Activated CD4-positive, alpha-beta T cell treated with anti-CD3 and anti-CD28 coated beads for 24 hours (primary cell): ENCODE measurements at places on chromosomes 3 and 15.

DNA sequence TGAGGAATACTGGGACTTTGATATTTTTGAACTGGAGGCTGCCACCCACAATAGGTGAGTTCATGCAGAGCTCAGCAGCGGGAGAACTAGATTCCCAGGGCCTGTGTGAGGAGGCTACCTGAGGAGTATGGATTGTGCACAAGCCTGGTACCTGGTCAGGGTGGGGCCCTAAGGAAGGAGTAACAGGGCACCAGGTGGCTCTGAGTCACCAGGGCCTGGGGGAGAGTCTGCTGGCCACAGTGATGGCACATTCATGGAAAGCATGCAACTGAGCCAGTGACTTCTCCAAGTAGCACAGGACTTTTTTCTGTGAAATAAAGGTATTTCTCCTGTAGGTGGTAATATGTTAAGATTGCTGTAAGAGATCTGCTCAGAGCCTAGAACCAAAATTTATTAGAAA, 134.4 kb downstream of the PDE8A start:
- DNase-seq: no peak

GRCh38 chr15:20348900-20349773, 192.5 kb downstream of the GOLGA6L6 start:
- DNase-seq: no peak

- DNase-seq: no peak
Measured at GRCh38 chr3:133849346-133849745, 43.7 kb downstream of the SRPRB start.

DNA sequence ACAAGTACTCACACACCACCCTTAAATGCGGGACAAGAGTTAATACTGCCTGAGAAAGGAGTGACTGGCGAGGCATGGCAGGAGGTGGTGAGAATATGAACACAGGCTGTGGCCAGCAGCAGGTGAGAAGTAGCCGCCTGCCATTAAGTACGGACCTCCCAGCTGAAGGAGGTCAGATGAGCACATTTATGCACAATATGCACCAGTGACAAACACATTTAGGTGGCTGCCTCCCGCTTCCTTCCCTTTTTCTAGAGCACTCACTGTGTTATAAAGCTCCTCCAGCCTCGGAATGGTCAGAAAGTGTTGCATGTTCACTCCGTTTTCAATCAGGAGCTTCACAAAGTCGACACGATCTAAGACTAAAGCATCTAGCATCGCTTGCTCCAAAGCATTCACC, 52.4 kb downstream of the TRPM1 start:
- no peak for DNase-seq

GRCh38 chr3:196932600-196932999, 9.7 kb downstream of the NCBP2 start:
- DNase-seq: no peak

GRCh38 chr3:154040283-154040682, 80.9 kb upstream of the ARHGEF26 start:
- DNase-seq: no peak

GRCh38 chr15:66388043-66388363, 1.3 kb downstream of the MAP2K1 start:
- no peak for DNase-seq

- DNase-seq: no peak
Measured at GRCh38 chr3:112546216-112546759, 15.5 kb downstream of the ATG3 start.

DNA sequence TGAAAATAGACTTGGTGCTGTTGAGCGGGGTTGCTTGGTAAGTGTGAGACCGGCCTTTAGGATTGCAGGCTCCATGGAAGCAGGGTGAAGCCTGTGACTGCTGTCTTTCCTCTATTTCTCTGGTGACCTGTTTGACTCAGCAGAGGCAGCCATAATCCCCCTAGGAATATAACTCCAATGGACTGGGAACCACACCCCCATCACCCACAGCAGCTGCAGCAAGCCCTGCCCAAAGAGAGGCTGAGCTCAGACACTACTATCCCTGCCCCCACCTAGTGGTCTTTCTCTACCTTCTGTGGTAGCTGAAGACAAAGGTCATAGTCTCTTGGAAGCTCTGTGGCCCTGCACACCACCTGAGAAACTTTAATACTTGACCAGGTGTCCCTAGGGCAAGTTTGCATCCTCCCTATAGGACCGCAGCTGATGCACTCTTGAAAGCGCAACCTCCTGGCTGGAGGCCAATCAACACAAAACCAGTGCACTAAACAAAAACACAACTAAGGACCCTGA, 133.6 kb upstream of the MRPL3 start:
- DNase-seq: no peak

DNA sequence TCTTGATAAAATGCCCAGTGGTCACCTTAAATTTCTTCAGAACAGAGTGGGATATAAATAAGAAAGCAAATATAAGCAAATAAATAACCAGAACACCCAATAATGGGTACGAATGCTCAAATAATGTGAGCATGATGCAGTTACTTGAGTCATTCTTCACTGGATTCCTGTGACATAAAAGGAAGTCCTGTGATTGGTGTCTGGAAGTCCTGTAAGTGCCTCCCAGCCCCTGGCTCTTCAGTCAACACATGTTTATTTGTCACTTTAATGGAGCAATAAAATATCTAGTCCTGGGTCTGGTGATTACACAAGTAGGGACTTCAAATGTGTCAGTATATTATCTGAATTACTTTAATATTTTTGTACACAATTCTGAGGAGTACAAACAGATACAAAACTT, 30.4 kb downstream of the TMEM212 start:
- no peak for DNase-seq

DNA sequence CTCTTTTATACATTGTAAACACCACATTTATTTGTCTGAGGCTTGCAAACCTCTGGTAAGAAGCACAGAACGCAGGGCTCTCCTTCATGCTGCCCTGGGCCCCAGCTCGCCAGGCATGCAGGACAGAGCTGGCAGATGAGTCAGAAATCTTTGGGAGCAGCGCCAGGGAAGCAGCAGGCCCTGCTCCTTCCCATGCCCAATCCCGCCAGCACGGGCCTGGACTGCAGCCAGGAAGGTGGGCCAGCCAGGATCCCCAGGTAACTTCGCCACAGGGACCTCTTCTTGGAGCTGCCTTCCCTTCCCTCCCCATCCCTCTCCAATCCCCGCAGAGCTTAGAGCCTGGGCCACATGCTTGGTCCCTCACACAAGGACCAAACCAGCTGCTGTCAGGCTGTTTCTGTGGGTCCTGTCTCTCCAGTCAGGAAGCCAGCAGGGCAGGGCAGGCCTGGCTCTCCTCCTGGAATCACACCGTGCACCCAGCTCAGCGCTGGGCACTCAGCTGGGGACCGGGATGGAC, 8.8 kb downstream of the STOML1 start:
- no peak for DNase-seq

DNA sequence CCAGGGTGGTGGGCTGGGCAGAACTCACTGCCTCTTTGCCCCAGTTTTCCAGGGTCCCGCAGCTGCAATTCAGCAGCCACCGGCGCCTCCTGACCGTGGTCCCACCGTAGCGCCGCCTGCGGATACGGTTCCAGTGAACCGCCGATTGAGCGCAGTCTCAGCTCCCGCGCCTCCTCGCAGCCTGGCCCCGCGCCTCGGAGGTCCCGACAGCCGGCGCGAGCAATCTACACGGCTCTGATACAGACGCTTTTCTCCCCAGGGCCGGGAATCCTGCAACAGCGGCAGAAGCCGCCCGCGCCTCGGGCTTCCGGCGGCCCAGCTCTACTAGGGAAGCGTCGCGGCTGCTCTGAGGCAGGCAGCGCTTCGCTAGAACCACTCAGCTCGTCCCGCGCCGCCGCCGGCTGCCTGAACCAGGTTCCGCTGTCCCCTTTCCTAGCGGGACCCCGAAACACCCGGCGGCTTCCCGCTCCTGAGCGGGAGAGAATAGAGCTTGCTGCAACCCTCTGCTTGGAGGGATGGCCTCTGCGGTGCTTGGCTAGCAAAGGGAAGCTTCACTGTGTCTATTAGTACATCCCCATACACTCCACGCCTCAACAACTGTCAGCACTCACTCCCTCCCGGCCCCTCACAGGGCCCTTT, 3.1 kb downstream of the FOXL2NB start:
- no peak for DNase-seq

DNA sequence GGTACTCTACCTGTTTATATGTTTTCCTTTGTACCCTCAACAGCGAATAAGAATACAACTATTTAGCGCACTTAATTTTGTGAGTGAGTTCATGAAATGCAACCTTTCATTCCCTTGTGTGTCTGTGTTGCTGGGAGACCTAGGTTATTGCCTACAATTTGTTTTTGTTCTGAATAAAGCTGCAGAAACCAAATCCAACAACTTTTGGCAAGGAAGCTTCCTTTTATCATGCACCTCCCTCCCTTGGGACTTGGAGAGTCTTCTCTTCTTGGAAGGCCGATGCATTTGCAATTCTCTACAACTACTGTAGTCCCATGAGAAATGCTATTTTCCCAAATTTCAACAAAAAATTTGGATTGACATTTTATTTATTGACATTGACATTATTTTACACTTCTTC, 1002.4 kb upstream of the CADM2 start:
- DNase-seq: no peak

DNA sequence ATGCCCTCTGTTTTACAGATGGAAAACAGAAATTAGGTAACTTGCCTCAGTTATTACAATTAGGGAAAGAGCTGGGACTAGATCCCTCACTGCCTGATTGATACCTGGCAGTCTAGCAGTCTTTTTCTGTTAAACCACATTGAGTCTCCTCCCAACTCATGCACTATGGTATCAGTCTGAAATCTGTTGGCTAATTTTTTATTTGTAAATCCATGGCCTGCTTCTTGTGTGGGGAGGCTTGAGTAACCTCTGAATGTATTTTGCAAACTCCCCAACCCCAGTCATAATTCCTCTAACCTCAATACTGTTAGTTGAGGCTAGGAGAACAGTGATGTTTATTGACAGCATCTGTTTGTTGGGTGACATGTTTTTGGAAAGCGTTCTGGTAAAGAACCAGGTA, 35.9 kb downstream of the TMOD3 start:
- no peak for DNase-seq

DNA sequence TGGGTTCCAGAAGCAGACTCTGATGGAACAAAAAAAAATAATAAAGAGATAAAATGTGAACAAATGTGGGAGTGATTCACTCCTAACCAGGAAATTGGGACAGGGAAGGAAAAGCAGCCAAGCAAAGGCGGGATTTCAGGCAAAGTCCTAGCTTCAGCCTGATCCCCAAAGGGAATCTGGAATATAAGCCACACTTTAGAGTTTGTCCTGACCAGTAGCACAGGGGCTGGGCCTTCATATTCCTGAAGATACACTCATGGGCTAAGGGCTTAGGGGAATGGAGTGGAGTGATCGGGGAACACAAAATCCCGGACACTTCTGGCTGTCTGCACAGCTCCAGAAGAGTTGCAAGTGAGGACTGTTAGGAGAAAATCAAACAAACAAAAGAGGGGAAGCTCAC, 135.0 kb upstream of the COL8A1 start:
- no peak for DNase-seq

DNA sequence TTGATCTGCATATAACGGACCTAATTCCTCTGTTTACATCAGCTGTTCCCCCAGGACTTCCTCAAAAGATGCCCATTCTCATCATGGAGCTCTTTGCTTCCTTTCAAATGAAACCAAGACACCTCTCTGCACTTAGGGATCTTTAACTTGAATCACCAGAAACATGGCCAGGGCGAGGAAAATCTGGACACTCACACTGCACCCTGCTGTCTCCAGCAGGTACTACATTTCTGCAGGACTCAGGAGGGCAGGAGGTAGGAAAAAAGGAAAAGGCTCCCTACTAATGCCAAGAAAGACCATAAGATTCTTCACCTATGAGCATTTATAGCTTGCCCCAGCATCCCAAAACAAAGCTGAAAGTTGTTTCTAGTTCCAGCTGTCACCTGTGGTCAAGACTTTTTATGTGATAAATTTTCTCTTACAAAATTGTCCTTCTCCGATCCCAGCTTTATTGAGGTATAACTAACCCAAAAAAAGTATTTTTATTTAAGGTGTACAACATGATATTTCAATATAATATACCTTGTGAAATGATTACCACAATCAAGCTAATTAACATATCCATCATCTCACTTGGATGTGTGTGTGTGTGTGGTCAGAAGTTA, 87.3 kb upstream of the C15orf61 start:
- DNase-seq: peak; percentile 7

- no peak for DNase-seq
Measured at GRCh38 chr3:37338500-37338899, 164.1 kb upstream of the LRRFIP2 start.

DNA sequence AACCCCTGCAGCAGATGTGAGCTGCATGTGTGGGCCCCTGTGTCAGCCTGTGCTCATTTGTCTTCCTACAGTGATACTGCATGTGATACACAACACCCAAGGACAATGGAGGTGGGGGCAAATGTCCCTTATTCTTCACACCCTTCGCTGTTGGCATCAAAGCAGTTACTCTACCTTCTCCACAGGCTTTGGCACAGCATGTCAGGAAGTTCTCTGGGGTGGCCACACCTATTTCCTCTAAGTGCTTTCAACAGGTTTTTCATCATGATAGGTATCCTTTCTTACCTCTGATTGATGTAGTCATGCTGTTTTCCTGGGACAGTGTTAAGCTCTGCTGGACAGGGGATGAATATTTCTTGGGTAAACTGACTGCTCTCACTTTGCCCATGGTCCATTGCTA, 29.5 kb downstream of the ZNF662 start:
- DNase-seq: no peak

DNA sequence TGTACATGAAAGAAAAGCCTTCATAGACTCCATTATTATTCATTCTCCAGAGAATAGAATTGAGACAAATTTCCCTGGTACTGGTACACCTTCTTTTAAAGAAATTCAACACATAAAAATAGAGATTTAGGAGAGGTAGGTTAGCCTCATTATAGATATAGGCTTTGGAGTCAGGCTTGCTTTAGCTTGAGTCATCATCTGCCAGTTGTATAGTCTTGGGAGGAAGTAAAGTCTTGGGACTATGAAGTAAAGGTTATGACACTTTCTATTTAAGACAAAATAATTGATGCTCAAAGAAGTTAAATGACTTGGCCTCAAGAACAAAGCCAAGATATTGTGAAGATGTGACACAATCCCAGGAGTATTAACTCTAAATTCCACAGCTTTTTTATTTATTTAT, 4.3 kb downstream of the HRG start:
- DNase-seq: no peak

- DNase-seq: no peak
Measured at GRCh38 chr3:9912294-9912935, 4.5 kb upstream of the IL17RC start.

GRCh38 chr3:179668429-179668828, 15.6 kb downstream of the USP13 start:
- DNase-seq: no peak

GRCh38 chr3:195086885-195087284, 184.1 kb downstream of the XXYLT1 start:
- no peak for DNase-seq

DNA sequence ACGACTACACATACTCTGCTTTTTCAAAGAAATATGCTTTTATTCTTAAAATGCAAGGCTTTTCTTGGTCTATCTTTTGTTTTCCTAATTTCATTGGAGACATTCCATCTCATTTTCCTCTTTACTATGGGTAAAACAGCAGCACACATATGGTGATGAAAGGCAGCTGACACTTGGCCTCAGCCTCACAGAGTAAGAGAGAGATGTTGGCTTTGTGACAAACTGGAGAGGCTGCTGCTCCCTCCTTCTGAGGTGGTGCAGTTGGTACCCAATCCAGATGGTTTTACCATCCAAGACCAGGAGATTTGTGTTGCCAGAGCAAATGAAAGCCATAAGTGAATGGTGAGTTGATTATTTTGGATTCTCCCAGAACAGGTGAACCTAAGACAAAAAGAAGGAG, 13.2 kb upstream of the SLC2A2 start:
- DNase-seq: no peak
